ENCODE measurements at places on chromosomes 16 and 17. TPM values are rescaled to one million over a fixed set of nuclear protein-coding genes. Genes with fewer than 3 reads are reported as not detected.
A peak's percentile ranks its signal among the peaks of the same experiment; 100 is the strongest.

DNA sequence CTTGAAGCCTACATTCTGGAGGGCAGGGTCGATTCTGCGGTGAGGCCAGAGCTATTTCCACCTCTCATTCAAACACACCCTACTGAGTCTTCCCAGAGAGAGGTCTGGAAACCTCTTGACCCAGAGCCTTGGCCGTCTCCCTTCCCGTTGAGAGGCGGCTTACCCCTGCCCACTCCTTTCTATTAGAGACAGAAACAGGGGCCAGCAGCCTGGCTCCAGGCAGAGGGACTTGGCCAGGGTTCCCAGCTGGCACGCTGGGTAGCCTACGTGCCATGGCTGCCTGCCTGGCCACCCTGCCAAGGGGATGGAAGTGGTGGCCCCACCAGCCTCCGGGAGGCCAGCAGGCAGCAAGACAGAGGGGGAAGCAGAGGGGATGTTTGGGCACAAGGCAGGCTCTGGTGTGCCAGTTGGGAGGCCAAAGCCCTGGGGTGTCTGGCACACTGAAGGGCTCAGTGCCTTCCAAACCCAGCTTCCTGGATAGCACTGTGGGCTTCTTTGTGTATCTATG lies 6.0 kb downstream of the STAC2 start:
- DNase-seq: no peak

- no peak for DNase-seq
These were observed 3.9 kb downstream of the MEAK7 start for GRCh38 chr16:84500531-84500930.

DNA sequence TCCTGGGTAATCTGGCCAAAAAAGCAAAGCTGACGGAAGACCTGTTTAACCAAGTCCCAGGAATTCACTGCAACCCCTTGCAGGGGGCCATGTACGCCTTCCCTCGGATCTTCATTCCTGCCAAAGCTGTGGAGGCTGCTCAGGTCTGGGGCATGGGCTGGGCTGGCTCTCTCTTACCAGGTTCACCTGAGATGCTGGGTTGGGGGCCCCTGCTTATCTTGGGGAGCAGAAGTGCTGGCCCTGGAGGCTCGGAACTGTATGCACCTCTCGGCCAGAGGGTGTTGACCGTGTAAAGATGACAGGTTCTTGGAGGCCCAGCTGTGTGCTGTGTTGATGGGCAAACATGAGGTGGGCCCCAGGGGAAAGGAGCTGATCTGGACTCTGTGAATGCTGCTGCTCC lies 40.2 kb downstream of the GPT2 start:
- no peak for DNase-seq

- DNase-seq: peak; percentile 36
These were observed 753 bp downstream of the SLC16A11 start for GRCh38 chr17:7043182-7043496.

DNA sequence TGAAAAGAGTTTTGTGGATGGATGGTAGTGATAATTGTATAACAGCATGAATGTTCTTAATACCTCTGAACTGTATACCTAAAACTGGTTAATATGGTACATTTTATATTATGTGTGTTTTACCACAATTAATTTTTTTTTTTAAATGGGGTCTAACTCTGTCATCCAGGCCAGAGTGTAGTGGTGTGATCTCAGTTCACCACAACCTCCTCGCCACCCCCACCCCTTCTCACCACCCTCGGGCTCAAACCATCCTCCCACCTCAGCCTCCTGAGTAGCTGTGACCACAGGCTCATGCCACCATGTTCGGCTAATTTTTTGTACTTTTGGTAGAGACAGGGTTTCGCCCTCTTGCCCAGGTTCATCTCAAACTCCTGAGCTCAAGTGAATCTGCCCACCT lies 123.2 kb downstream of the CDRT15L2 start:
- no peak for DNase-seq

- DNase-seq: no peak
These were observed 16.3 kb downstream of the KANSL1 start for GRCh38 chr17:46176975-46177374.

DNA sequence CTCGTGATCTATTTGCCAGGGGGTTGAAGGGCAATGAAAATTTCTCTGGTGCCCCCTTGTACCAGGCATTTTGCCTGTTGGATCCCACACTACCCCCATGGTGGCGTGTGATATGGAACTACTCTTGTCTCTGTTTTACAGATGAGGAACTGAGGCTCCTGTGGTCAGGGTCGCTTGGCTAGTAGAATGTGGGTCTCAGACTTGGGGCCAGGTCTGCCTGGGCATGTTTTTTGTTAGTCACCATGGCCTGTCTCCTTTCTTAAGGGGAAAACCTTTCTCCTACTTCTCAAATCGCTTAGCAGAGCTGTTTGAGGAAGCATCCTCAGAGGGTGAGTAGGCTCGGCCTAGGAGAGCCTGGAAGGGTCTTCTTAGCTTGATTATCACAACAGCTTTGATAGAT lies 51.2 kb downstream of the CLEC16A start:
- DNase-seq: no peak

GRCh38 chr16:79672524-79672923 lies 72.0 kb upstream of the MAF start:
- DNase-seq: no peak

DNA sequence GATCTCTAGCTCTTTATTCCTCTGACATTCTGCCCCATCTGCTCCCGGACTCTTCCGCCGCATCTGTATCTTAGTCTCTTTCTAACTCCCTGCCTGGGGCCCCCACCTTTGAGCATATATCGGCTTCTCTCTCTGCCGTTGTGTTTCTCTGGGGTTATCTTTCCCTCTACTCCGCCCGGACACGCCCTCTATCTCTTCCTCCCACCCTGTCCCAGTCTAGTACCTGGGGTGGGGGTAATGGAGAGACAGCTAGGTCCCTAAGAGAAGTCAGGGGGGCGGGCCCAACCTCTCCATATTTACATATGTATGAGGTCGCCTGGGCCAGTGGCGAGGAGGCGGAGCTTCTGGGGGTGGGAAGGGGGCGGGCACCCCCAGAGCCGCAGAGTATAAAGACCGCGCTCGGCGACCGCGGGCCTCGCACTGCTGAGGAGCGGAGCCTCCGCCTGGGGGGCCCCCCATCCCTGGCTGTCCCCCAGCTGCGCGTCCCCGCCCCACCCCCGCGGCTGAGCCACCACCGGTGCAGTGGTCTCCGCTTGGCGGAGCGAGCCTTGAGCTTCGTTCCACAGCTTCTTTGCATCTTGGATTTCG lies at the start of gene ATP1B2:
Gene ATP1B2 (plus strand): TSS at position 418 of the 588 bp plus-strand sequence. CDS start 593 bp downstream, outside the sequence.
- DNase-seq: peak; percentile 96

DNA sequence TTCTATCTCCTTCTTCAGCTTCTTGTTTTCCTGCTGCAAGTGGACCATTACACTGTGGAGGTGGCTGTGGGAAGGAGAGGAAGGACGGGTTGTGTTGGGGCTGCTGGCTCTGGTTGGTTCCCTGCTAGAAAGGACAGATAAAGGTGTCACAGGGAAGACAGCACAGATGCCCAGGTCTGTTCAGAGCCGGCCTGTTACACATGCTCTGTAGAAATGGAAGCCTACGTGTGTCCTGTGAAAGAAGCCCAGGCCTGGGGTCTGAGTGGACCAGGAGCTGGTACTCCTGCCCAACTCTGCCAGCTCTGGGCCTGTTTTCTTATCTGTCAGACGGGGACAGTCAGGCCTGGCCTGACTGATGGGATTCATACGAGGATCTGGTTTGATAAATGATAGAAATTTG lies 26.4 kb downstream of the DHX38 start:
- no peak for DNase-seq

GRCh38 chr17:44408786-44409185 lies 19.3 kb upstream of the ITGA2B start:
- no peak for DNase-seq

The SLC6A2 gene
- total RNA-seq: 0.20 TPM

The TEKT1 gene
- 0.37 TPM for total RNA-seq

The C17orf78 gene
- not detected for total RNA-seq

The SUMO2 gene
- 650 TPM for total RNA-seq

The KCNG4 gene
- total RNA-seq: not detected

The TTYH2 gene
- total RNA-seq: 5.1 TPM

The KRT27 gene
- not detected for total RNA-seq

Measured in WTC11 (cell line).